Tongue (tissue), 3 donors: ENCODE measurements at places on chromosomes 4 and X.

GRCh38 chr4:184911310-184911709, 85.5 kb upstream of the ACSL1 start:
- DNase-seq = peak; percentile 61

- no peak for DNase-seq
These were observed 31.3 kb upstream of the ASMTL start for GRCh38 chrX:1483843-1484637.

DNA sequence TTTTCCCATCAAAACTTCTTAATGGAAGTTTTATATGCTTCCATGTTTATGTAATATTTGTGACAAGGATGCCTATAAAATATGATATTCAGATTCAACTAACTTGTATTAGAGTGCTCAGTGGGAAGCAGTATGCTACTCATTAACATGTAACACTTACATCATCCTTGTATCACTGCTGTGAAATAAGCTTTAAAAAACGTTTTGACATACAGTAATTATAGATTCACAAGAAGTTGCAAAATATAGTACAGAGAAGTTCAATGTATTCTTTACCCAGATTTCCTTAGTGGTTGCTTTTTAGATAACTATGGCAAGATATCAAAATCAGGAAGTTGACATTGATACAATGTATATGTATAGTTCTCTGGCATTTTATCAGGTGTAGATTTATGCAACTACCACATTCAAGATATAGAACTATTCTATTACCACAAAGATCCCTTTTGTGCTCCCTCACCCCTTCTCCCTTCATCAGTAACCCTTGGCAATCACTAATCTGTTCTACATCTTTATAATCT, 56.3 kb downstream of the DTHD1 start:
- no peak for DNase-seq

- DNase-seq = no peak
These were observed 13.0 kb downstream of the PNMA6E start for GRCh38 chrX:153387987-153388721.

- no peak for DNase-seq
These were observed 74.4 kb upstream of the NAP1L2 start for GRCh38 chrX:73289039-73289438.

GRCh38 chr4:97548943-97549583, 594.2 kb downstream of the STPG2 start:
- no peak for DNase-seq
